ENCODE measurements at places on chromosomes 2 and 18.

DNA sequence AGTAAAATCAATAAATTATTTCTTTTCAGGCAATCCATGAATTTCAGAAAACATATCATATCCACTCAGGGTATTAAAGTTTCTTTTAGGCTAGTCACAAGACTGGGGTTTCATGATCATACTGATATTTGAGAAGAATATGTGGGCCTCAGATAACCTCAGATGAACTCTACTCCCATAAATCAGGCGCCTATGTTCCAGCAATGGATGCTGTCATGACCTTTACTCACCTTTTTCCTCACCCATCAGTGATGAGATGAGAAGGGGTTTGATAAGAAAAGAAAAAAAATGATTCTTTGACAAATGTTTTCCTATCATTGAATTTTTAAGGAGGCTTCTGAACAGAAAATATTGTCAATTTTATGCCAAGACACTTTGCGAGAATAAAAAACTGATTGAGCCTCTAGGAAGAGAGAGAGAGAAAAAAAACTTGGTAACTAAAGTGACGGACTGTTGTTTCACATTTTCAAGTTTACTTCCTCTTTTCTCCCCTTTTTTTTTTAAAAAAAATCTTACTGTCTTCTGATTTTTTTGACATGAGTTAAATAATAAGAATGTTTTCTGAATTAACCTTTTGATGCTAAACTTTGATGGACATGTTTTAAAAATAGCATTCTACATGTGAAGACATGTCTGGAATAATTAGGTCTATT, 309.1 kb upstream of the MAP2 start:
- DNase-seq = no peak

DNA sequence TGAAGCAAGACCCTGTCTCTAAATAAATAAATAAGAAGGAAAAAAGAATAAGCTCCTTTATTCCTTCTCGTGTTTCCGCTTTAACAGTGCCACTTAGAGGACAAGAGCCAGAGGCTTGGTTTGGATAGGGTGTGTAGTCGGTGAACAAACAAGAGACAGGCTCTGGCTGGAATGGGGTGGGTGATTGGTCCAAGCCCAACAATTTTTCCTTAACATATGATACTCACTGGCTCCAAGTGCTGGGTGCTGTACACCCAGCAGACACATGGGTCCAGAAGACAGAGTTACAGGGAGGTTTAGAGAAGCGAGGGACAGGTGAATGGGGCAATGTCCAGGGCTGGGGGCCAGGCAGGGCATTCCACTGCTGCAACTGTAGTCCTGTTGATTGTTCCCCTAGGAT, 77.8 kb downstream of the NCAPH start:
- peak; percentile 58 for DNase-seq

GRCh38 chr2:230266638-230267037, 41.1 kb downstream of the SP140 start:
- no peak for DNase-seq

DNA sequence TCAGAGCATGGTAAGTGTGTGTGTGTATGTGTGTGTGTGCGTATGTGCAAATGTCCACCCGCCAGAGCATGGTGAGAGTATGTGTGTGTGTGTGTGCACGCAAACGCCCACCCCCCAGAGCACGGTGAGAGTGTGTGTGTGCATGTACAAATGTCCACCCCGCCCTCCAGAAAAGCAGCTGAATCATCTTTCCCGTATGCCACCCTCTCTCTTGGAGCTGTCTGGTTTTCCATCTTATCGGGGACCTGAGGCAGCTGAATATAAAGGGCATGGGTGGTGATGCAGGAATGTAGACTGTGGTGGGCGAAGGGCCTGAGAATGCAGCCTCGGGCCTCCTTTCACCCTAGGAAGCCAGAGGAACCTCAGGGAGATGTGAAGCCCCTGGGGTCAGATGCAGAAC, 66.9 kb downstream of the COPS7B start:
- no peak for DNase-seq

DNA sequence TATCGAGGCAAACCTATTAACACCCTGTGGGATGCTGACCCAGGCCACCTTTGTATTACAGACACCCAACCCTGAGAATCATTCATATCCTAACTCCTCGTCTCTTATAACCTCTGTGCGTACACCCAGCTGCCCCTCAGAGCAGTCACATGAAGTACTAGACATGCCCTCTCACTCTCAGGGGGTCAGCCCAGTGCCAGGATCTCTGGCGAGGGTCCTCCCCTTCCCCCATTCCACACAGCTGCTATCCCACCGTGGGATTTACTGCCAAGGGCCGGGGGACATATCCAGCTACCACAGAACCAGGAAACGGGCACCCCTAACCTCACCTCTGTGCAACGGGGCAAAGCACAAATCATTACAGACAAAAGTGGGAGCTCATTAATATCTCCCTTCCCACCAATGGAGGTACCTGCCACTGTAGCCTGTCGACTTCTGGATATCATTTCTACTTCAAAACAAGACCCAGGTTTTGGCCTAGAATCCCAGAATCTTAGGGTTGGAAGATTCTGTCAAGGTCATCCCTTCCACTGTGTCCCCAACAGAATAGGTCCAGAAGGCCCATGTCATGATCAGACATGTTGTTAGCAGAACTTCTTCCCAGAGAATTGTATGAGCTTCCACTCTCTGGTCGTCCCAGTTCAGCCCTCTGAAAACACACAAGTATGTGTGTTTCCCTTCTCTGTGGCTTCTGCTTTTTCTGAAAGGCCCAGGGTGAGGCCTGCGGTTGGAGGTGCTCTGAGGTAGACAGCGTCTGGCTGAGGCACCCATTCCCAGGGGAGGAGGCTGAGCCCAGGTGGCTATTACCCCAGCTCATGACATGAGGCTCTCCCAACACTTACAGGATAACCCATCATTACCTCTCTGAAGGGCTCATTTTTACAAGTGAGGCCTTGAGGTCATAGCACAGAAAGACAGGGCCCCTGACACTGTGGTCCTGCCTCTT, 1.7 kb downstream of the TMBIM1 start:
- DNase-seq = no peak

- DNase-seq = no peak
These were observed 3.6 kb upstream of the PHLPP1 start for GRCh38 chr18:62711781-62712180.

DNA sequence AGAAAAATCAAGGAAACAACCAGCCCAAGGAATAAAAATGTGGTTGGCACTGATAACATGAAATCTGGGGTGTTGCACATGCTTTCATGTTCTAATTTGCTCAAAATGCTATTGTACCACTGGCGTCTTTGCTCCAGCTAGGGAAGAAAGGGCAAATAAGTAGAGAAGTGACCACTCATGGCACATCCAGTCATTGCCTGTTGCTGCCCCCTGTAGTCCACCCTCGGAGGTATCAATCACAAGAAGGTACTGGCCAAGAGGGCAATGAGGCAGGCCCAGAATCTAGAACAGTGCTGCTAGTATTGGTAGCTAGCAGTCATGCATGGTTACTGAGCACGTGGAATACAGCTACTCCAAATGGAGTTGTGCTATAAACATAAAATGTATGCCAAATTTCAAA, 213.4 kb downstream of the CDCA7 start:
- no peak for DNase-seq

DNA sequence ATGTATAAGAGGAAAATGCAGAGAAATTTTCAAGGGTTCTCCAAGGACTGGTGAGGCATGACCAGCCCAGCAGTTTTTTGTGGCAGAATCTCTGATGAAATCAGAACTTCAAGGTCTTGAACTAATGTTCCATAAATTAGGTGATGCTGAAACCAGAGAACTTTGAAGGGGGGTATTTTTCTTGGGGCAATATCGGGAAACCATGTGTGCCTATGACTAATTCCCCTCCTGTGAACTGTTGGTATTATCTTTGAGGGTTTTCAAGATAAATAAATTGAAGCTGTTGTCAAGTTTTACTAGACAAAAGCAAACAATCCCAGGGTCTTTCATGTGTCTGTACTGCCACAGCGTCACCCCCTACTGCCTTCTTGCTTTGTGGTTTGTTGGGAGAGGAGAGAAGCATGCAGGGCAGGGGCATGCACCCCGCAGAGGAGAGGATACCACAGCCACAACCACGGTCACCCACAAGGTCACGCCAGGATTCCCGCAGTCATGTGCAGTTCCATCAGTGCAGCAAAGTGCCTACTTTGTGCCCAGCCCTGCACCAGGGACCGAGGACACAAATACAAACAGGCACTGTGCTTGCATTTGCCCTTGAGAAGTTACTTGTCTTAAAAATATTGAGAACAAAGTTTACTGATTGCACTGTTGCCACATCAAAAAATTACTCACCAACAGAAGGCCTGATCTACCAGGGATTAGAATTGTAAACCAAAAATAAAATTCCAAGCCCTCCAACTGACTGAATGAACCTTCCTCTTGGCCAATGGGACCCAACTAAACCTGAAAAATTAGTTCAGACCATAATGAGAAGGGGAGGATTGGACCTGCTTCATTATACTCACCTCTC, 413.3 kb upstream of the TRIB2 start:
- no peak for DNase-seq

GRCh38 chr18:58784601-58785137, 80.0 kb upstream of the ZNF532 start:
- no peak for DNase-seq

DNA sequence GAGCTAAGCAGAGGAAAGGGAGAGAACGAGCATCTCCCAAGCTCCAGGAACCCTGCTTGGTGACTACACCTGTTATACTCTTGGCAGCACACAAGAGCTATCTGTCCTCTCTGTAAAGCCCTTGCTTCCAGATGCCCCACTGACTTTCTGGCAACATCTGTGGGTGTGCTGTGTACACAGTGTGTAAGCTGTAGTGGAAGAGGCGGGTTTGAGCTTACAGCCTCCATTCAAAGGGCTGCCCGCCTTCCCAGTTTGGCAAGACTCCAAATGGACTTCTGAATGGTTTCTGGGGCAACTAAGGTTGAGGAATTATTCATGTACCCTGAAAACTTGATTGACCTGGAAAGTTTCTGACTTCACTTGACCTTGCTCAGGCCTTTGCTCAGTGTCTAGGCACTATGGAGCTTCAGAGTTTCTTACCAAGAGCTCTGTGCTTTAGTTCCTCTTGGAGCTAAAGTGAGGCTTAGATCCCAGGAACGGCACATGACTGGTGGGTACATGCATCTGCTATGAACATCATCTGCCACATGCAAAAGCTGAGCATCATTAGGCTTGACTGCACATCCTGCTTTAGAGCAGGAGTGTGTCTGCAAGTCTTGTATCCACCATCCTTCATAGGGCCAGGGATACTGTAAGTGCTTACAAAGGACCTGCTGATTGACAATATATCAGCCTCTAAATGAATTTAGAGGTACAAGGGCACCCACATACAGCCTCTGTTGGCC, 290.9 kb upstream of the SIX2 start:
- peak; percentile 51 for DNase-seq

DNA sequence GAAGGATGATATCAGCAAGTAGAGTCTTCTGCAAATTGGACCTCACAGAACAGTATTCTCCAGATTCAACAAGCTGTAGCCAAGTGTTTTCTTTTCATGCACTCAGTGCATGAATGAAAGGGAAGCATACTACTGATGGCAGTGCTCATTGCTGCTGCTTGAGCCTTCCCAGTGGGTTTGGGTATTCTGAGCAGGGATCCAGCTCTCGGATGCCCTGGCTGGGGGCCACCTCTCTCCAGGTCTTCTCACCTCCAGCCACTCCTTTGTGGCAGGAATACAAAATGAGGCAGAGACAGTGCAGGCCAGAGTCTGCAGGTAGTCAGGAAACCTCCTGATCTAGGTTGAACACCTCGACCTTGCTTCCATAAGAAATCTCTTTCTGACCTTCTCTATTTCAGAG, 390.4 kb upstream of the CELF4 start:
- DNase-seq = no peak

DNA sequence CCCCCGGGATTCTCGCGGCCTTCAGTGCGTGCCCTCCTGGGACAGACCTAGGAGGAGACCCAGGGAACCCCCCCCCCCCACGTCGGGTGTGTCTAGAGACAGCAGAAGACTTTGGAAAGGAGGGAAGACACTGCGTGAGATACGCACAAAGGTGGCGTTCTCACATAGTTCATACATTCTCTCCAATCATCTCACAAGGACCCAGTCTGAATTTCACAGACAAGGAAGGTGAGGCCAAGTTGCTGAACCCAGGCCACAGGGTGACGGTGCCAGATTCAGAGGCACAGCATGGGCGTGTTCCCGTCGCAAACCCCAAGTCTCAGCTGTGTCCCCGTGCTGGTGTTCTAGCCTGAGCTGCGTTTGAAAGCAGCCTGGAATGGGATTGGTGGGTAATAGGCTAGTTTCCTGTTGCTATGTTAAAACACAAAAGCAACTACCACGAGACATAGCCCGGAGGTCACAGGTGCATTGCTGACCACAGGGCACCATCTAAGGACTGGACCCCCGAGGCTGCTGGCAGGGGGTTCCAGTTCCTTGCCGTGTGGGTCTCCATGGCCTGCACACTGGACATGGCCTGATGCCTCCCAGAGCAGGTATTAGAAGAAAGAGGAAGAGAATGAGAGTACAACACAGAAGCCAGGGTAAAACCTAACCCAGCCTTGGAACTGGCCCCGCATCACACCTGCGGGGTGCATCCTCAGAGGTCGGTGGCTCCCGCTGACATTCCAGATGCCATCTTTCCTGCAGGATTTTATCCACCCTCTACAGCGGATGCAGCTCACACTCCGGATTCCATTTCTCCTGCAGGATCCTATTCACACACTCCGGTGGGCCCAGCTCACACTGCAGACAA, 1.1 kb upstream of the PXDN start:
- DNase-seq = peak; percentile 40

- DNase-seq = no peak
These were observed 178.6 kb downstream of the TMEM18 start for GRCh38 chr2:498493-499178.

DNA sequence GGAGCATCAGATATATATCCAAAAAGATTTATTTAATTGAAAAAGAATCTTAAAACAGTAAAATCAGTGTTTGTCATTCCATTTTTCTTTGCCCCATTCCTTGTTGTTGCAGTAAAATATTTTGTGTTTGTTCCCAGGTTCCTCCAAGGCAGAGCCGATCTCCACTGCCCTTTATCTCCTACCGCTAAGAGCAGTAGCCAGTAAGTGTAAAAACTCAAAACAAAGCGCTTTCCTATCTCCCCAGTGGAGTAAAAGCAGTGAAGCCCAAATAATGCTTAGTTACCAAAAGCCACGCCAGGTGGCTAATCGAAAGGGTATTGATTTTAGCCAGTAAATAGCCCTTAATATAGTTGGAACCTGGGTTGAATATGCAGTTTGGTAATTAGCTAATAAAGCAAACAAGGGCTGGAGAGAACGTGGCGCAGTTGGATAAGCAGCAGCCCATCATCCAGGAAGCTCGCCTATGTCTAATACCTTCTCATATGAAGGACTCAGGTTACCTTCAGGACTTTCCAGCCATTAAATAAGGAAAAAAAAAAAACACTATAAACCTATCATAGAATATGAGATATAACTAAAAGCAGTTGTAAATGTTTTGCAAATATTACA, 12.4 kb upstream of the GPD2 start:
- no peak for DNase-seq

- no peak for DNase-seq
These were observed 789.4 kb downstream of the EPHA4 start for GRCh38 chr2:220782609-220783113.

- no peak for DNase-seq
These were observed 52.0 kb upstream of the CHN1 start for GRCh38 chr2:175057078-175057685.

GRCh38 chr18:56959120-56959519, 187.8 kb upstream of the BOD1L2 start:
- DNase-seq = no peak

All from left lobe of liver (tissue), 2 donors.